ENCODE measurements at places on chromosomes 3 and 15.

DNA sequence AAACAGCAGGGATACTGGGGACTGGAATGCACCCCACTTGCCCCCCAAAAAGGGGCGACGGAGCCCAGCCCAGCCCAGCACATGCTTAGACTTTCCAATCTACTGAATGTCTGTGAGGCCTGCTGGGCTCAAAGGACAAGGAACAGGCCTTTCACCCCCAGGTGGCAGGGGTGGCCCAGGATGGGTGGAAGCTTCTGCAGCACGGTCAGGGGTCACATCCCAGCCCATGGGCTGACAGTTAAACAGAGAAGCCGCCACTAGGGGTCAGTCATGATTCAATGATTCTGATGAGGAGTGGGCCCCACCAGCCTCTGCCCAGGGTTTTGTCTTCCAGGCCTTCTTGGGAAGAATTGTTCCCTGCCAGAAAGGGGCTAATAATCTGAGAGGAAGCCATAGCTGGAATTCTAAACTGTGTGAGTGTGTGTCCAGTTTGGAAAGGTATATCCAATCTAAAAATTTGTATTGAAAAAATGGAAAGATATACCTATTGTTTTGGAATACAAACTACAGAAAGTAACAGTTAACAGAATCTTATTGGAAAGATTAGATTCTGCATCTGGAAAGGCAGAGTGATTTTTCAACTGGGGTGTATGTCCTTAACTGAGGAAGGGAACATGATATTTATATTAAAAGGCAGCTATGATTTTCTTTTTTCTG lies 2.2 kb downstream of the CHRNB4 start:
- peak; percentile 64 for DNase-seq

DNA sequence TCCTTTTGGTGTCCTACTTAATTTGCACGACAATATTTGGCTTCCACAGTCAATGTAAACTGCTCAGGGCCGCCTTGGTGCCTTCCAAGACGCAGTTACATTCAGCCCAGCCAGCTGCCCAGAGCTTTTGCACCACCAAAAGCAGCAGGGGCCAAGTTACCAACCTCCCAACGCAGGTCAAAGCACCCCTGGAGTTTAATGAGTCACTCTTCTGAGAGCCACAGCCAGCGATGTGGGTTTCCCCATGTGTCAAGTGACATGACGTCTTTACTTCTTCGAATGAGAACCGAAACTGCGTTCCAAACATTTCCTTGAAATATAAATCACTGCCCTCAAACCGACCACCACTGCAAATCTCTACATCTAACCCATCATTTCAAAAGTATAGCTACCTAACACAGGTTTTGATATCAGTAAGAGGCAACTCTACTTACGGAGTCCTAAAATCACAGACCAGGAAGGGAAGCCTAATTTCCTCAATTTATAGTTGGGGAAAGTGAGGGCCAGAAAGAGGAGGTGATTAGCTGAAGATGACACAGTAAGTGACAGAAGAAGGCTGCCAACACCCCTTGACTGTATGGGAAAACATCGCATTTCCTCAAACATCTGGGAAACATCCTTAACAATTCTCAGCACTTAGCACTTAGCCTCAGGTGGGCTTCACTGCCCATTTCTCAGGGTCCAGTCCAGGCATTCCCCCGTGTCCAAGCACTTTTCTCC lies 24.5 kb downstream of the MB21D2 start:
- peak; percentile 71 for DNase-seq

DNA sequence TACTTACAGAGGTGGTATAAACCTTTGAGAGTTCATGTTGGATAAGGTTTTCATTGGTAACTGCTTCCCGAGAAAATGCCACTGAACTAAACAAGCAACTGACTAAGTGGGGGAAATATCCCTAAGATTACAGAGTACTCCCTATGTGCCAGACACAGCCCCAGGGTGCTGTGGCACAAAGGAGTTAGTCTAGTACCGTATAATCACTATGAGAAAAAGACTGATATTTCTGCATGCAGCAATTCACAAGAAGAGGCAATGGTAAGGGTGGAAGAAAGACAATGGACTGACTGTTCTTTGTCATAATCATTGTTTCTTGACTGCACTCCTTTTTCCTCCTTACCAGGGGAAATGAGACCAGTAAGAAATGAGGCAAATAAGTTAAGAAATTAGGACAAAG lies 20.0 kb upstream of the SLC25A26 start:
- DNase-seq: no peak

DNA sequence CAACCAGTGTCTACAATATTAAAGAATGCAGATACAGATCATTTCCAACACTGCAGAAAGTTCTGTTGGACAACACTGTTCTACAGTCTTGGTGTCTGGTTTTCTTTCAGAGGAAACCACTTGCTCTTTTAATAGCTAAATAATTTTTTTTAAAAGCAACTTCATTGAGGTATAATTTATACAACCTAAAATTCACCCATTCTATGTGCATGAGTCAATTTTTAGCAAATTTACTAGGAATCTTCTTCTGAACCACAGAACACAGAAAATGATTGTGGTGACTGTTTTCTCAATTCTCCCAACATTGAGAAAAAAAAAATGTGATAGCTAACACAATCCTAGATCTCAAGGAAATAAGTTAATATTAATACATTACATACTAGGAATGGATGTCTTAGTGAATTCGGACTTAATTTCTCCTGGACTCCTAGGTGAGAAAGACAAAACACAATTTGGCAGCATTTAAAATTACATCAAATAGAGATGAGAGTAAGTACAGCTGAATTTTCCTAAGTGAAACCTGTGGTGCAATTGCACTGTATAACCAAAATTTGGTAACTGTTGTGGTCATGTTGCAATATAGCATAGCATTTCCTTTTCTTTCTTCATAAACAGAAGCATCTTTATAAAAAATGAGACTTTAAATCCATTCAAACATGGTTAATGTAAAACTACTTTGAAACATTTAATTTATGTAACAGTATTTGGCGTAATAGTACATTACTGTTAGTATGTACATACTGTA lies 15.3 kb upstream of the PLCL2 start:
- DNase-seq: no peak

DNA sequence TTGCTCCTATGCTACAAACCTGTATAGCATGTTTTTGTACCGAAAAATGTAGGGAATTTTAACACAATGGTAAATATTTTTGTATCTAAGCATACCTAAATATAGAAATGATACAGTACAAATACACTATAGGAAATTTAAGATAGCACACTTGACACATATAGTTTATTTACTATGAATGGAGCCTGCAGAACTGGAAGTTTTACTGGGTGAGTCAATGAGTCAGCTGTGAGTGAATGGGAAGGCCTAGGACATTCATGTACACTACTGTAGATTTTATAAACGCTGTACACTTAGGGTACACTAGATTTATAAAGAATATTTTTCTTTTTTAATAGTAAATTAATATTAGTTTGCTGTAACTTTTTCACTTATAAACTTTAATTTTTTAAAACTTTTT lies 707.7 kb upstream of the EPHA6 start:
- DNase-seq: no peak

GRCh38 chr3:77467702-77468625 lies 428.1 kb downstream of the ROBO2 start:
- DNase-seq: no peak

DNA sequence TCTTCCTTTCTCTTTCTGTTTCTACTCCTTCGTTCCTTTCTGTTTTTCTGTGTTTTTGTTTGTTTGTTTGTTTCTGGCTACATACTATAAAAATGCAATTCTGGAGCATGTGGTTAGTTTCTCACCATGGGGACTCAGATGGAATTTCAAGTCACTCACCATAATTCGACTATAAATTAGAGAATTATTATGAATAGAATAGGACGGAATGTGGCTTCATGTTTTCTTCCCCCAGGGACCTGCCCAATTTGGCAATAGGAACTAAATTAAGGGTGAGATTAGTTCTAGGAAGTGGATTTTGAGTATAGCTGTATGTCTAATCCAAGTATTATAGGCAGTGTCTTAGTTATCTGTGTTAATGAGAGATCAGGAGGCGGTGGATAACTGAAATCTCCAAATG lies 96.9 kb downstream of the THSD4 start:
- no peak for DNase-seq

GRCh38 chr3:63519426-63519825 lies 133.0 kb upstream of the SNTN start:
- DNase-seq: no peak

DNA sequence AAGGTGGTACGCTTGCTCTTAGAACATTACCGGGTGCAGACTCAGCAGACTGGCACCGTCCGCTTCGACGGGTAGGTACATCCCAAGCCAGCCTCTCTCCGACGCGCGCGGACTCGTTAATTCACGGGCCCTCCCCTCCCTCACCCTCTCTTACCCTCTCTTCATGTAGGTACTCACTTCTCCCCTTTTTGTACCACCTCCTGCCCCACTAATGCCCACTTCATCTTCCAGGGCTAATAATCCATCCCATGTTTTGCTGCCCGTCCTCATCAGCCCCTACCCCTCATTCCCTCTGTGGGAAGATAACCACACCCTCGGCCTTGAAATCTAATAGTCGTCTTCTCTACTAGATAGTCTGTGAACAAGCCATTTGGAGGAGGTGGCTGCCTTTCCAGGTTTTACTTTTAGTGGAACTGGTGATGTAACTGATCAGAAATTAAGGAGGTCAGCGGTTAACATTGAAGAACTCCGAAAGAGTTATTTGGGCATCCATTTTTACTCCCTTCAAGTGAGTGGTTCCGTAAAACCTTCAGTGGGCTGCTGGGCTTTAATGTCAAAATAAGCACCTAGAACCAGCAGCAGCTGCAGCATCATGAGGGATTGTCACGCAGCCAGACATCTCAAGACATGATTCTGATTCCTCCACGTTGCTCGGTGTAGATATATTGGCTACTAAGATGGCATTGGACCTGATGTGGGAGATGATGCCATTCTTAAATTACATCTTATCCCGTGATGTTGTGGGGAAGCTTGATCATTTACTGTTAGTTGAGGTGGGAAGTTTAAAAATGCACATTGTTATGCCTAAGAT lies 1.3 kb downstream of the FEM1B start:
- DNase-seq: no peak

GRCh38 chr3:64490180-64490724 lies 197.5 kb downstream of the ADAMTS9 start:
- no peak for DNase-seq

DNA sequence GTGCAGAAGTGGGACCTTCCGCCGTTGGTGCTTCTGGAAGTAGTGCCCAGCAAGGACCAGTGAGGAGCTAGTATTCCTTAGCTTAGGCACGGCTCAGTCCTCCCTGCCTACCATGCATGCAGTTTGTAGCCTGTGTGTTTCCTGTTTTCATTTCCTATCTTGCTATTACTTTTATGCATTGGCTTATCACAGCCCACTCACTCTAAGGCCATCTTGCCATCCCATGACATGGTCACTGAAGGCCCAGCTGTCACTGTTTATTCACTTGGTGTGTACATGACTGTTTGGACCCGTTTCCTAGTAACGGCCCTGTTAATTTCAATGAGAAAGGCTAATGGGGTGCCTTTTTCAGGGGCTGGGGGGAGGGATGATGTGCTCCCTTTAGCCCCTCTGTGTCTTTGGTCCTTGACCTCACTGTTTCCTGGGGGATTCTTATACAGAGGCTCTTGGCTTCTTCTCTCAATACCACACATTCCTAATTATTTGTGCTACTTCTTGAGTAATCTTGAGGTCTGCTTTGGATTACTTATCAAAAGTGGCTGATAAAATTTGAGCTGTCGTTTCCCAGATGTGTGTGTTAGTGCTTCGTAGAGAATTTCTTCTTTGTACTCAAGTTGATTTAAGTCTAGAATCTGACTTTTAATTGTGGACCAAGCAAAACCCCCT lies 24.5 kb upstream of the TRAK1 start:
- peak; percentile 53 for DNase-seq

GRCh38 chr3:160869825-160870224 lies 113.8 kb downstream of the PPM1L start:
- no peak for DNase-seq

DNA sequence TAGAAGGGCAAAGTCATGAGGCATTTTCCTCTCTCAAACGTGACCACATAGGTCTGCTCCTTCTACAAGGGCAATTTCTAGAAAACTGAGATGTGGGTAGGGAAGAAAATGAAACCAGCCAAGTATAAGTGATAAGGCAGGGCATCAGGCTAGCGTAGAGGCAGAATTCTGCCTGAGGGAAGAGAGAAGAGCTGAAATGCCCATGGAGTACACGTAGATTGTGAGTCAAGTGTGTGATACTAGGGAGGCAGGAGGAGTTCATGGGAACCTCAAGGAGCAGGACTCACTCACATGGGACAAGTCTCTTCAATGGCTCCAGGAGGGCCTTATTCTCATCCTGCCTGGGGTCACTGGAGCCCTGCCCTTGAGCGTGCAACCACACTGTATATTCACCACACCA lies 34.9 kb upstream of the PPP4R2 start:
- DNase-seq: no peak

DNA sequence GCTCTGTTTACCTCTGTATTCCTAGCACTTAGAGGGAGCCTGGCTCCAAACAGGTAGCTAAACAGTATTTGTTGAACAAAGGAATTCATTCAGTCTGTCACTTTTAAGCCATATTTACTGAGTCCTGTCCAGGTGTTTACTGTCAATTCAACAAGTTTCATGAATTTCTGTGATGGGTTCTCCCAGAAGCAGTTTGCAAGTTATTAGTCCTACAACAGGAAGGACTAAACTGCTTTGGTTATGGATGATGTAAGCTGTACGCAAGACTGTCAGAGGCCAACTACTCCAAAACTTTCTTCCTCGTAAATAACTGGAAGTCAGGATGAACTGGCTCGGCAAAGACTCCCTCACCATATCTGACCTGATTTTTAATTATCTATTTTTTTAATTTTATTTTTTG lies 25.1 kb downstream of the STIMATE start:
- no peak for DNase-seq

GRCh38 chr3:32406486-32407408 lies 15.1 kb downstream of the CMTM7 start:
- no peak for DNase-seq

DNA sequence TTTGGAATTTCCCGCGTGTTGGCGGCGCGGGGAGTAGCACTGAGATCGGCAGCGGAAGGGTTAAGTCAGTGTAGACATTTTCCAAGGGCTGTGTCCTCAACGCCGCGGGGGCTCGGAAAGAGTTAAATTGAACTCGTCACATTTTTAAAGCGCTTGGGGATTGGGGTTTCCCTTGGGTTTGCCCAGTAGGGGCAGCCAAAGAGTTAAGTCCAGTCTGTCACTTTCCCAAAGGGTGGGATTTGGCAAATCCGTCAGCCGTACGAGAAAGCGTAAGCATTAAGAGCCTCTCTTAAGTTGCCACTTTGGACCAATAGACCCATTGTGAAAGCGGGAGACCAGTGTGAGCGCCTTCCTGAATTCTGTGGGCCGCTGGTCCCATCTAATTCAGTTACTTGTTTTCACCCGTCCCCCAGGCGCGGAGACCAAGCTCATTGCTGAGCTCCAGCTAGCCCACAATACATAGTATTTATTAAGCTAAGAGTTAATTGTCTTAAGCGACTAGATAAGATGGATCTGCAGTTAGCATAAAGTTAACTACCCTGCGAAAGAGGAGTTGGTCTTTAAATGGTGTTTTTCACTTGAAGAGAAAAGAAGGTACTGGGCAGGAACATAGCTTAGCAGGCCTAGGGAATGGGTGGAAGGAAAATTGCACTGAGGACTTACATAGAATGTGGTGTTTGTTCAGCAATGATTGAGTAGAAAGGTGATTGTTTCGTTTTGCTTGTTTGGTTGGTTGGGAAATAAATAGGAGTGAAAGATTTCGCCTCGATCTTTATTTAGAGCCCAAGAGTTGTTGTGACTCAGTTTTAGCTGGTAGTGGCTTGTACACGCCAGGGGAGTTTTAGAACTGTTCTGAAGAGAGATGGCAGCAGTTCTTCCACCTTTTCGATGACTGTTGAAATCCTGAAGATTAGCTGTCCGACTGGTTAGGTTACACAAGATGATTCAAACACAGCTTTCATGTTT lies 932 bp downstream of the ARL8B start:
- peak; percentile 67 for DNase-seq

GRCh38 chr3:191301017-191301416 lies 28.2 kb upstream of the CCDC50 start:
- no peak for DNase-seq
